ENCODE measurements at places on chromosomes 7 and 10.

GRCh38 chr10:94001416-94001810 lies 7.7 kb downstream of the PLCE1 start:
- DNase-seq = no peak

GRCh38 chr7:127819975-127820731 lies 168.2 kb downstream of the SND1 start:
- no peak for DNase-seq

DNA sequence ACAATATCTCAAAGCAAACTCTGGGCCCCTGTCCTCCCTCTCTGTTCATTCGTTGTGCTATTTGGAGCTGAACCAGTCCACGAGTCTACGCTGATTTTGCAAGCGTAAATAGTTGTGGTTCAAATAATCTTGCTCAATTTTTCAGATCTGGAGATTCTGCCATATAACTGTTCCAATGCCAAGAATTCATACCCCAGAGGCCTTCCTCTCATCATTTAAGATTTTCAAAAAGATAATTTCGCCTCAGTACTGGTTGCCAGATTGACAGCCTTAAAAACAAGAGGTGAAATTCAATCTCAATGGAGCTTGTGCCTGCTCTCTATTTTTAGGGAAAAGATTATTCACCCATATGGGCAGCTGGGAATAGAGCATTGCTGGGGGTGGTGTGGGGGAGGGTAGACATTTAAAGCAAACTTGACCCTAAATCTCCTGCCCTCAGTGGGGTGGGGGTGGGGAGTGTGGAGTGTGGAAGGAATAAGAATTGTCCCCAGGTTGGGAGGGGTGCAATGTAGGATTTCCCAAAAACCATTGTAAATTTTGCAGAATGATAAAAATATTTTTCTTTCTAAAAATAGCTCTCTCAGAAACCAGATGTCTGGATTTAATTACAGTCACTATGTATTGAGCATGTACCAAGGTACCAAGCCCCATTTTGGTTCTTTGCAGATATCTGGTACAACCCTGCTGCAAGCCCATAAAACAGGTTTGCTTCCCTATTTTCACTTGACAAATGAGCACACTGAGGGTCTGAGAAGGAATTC lies 104.7 kb upstream of the EEPD1 start:
- no peak for DNase-seq

- DNase-seq = no peak
Observed at GRCh38 chr10:101351017-101351416, 2.9 kb upstream of the BTRC start.

DNA sequence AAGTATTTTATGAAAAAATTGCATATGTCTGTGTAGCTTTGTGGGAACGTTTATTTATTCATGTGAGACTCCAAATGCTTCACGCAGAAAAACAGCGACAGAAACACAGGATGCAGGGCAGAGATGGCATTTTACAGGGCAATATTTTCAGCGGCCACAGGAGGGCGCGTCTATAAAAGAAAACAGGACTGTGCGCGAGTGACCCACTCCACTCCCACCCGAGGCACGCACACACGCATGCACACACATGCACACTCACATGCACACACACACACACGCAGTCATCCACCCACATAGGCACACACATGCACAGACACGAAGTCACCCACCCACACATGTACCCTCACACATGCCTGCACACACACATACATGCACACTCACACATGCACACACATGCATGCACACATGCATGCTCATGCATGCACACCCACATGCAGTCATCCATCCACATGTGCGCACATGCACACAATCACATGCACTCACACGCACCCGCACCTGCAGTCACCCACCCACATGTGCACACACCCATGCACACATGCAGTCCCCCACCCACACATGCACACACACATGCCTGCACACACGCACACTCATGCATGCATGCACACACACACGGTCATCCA lies 96.3 kb downstream of the DNAJB6 start:
- DNase-seq = peak; percentile 22

DNA sequence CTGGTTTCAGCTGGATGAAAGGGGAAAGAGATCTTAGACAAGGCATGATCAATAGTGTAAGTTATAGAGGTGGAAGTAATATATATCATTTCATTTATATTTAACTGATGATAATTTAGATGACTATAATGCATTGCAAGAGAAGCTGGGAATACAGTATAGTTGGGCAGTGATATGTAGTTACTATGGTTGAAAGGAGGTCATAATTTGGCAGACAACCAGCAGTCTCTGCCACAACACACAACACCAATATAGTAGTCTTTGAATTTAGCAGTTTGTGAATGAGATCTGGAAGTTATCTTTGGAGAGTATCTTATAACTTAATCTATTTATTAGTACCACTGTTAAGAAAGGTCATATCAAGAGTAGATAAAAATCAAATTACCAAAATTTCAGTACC lies 39.9 kb downstream of the TAX1BP1 start:
- DNase-seq = no peak

- no peak for DNase-seq
Observed at GRCh38 chr10:119407254-119407777, 135.2 kb downstream of the RGS10 start.

DNA sequence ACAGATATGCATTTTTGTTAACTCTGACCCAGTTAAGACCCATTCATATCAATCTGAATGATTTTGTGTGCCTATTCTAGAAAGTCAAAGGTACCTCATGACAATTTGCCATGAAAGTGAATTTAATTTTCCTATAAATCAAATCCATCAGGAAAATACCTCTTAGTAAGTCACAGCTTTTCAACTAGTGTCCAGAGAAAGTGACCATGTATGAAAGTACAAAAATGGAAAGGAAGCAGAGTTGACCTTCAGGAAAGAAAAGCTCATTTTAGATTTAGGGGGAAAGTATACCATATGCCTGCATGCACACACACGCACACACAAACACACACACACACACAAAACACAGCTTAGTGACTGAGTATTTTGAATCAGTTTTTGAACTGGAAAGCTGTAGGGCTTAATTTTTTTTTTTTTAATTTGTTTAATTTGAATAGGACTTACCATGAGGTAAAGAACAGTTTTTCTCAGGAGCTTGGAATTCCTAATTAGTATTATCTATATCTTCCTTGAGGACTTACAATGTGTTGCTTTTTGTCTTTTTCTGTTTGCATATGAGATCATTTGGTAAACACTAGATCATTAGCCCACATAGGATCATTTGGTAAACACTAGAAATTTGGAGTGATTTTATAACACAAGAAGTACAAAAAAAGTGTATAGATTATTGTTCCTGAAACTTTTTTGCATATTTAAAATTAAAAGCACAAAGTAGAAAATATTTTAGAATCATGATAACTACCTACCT lies 61.6 kb downstream of the ZNF277 start:
- DNase-seq = no peak

GRCh38 chr7:86932038-86932512 lies 127.4 kb downstream of the ELAPOR2 start:
- no peak for DNase-seq

DNA sequence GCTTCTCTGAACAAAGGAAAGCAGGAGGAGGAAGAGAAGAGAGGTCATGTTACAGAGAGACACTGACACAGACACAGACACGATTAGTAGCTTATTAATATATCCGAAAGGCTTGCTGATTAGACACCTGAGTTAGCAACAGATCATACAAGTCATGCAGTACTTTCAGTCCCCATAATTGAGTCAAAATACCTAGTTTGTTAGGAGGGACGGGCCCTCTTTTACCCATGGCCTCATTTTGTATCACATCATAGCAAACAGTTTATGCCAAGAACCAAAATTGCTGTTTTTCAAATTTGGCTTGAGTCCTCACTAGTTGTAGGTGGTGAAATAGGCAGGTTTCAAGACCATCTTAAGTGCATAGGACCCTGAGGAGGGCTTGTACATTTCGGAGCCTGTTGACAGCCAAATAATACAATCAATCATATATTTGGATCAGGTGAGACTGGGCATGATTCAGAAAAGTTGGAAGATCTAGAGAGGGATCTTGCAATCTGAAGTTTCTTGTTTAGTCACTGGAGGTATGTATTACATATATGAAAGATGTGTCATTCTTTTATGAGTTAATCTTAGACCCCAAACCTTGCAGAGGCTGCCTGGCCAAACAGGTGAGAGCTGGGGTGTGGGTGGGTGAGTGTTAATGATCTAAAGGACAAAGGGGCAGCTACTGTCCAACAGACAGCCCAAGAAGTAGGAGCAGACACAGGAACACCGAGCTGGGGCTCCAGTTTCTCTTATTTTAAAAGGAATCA lies 65.4 kb downstream of the PRPF18 start:
- no peak for DNase-seq

DNA sequence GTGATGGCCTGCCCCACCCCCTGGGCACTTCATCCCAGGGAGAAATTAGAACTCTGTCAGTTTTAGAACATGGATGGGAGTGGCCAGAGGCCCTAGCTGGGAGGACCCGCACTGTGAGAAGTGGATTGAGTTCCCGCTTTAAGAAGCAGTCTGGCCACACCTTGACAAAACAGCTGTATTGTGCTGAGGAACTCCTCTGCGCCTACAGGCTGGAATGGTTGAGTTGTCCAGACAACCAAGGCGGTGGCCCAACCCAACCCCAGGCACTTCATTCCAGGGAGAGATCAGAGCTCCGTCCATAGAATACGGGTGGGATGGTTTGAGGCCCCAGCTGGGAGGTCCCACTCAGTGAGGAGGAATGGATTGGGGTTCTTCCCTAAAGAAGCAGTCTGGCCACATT lies 196.0 kb downstream of the TMEM26 start:
- no peak for DNase-seq

GRCh38 chr7:74410772-74411171 lies 42.9 kb upstream of the GTF2IRD1 start:
- no peak for DNase-seq

DNA sequence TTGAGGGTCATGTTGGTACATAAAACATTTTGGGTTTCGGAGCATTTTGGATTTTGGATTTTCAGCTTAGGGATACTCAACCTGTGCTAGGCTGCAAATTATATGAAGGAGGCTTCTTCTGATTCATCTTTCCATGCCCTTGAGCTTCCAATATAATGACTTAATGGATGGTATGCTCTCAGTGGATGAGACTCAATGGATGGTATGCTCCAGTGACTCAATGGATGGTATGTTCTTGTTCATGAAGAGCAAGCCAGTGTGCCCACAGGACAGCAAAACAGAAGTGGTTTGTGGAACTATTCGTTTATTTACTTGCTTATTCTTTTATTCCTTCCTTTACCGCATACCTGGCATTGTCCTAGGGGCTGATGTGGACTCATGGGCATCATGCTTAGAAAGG lies 969.6 kb downstream of the LRMDA start:
- no peak for DNase-seq

All from activated naive CD8-positive, alpha-beta T cell treated with anti-CD3 and anti-CD28 coated beads for 36 hours (primary cell).